Activated B cell treated with CpG ODN at 0.5 μM for 24 hours (primary cell): ENCODE measurements at places on chromosomes 13 and 19. TPM values are rescaled to one million over a fixed set of nuclear protein-coding genes. Genes with fewer than 3 reads are reported as not detected.

ZNF146 gene
- 57.8 and 63.2 TPM in 2 replicates for total RNA-seq

CA11 gene
- 9.5 and 10.3 TPM in 2 replicates for total RNA-seq

DNA sequence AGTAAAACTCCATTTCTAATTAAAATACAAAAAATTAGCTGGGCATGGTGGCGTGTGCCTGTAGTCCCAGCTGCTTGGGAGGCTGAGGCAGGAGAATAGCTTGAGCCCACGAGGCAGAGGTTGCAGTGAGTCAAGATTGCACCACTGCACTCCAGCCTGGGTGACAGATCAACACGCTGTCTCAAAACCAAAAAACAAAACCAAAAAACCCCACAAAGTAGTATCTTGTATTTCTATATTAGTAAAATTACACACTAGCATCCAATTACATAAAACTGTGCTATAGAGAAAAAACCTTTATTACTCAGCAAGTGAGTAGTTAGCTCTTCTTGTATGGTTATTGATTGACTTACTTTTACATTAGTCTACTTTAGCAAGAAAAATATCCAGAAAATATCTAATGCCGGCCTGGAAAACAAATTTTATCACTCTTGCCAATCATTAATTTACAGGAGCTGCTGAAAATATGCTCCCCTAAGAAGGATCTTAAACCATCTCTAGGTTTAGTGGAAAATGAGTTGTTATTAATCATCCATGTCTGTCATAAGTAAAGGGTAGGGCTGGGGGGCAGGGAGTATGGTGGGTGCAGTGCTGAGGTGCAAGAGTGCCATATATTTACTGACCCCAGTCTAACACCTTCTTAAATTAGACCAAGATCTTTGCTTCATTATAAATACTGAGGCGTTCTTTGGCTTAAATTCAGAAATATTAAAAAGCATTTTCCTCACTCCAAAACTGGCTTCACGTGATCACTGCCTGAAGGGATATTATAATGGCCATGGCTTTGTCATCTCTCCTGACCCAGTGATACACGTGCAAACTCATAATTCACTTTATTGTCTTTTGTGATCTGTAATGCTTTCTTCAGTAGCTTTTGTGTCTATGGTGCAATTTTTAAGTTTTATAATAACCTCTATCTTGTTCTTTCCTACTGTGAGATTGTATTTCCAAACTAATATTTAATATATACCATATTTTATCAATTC, 44.1 kb downstream of the UBL3 start:
- H3K27ac ChIP-seq, result no peak overlapping the region
- H3K36me3 ChIP-seq, result no peaks in the 10 kb centered on the region
- peaks cover 35% of the 10 kb centered on the region for H3K4me1 ChIP-seq
- DNase-seq, result no peak
- H3K27me3 ChIP-seq, result no peaks in the 10 kb centered on the region

GRCh38 chr13:35797244-35797643, 320.8 kb upstream of the MAB21L1 start:
- no peaks in the 10 kb centered on the region for H3K36me3 ChIP-seq
- H3K27me3 ChIP-seq, result no peaks in the 10 kb centered on the region
- no peaks in the 10 kb centered on the region for H3K4me1 ChIP-seq
- H3K27ac ChIP-seq, result no peak overlapping the region

FLT1 gene
- 0.46 and 1.3 TPM in 2 replicates for total RNA-seq

MIDN gene
- total RNA-seq, result 64.5 and 68.4 TPM in 2 replicates

GRCh38 chr19:51407511-51408131, 9.8 kb downstream of the SIGLEC10 start:
- H3K36me3 ChIP-seq, result peaks cover 15% of the 10 kb centered on the region
- H3K27me3 ChIP-seq, result no peaks in the 10 kb centered on the region
- peaks cover 28% of the 10 kb centered on the region for H3K4me1 ChIP-seq
- no peak for DNase-seq
- H3K27ac ChIP-seq, result peak overlapping the region; percentile 53
- H3K4me3 ChIP-seq, result no peak overlapping the region

GRCh38 chr19:41882568-41883462, at the start of gene ARHGEF1:
Gene ARHGEF1 (plus strand): TSS chr19:41883184. CDS start chr19:41888083, 4,899 bp downstream.
- peak within 1 kb of the TSS; percentile 97 for H3K27ac ChIP-seq
- peaks cover 80% of the 10 kb centered on the region for H3K4me1 ChIP-seq
- peak within 1 kb of the TSS; percentile 96 for H3K4me3 ChIP-seq
- peak; percentile 72 for DNase-seq
- H3K36me3 ChIP-seq, result peaks cover 61% of the 10 kb centered on the region
